ENCODE measurements at places on chromosomes 2 and 18.

DNA sequence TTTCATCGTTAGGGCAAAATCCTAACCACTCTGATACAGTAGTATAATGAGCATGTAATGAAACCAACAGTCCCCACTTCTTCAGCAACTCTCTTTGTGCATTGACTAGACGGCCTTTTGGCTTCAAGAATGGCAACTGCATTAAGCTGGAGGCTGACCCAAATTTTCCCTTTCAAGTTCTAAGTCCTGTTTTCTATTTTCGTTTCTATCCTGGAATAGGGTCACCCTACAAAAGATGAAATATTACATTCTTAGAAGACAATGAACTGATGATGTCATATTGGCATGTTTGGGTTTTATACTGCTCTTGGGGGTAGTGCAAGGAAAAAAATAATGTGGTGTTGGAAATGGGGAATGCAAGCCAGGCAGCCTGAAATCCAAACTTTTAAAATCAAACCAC, 254.4 kb downstream of the ETAA1 start:
- DNase-seq = no peak

GRCh38 chr18:39966275-39966674, 1988.8 kb upstream of the PIK3C3 start:
- no peak for DNase-seq

DNA sequence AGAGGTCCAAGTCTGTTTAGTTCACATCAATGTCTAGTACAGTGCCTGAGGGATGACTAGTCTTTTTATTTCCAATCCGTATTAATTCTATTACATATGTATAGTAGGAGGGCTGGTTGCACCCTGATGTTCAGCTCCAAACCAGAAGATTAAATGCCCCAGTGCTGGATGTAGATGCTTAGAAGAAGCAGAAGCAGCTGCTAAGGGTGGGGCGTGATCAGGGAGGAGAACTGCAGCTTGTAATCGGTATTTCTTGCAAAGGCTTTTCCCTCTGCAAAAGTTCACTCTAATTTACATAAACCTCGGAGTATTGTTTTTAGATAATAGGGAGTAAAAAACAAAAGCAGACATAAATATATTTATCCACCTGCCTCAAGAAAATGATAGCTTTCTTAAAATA, 145.3 kb upstream of the ITGA4 start:
- no peak for DNase-seq

GRCh38 chr2:8566155-8566670, 115.6 kb upstream of the ID2 start:
- DNase-seq = no peak

- DNase-seq = no peak
These were observed 12.4 kb upstream of the IL1R1 start for GRCh38 chr2:102129951-102130646.

DNA sequence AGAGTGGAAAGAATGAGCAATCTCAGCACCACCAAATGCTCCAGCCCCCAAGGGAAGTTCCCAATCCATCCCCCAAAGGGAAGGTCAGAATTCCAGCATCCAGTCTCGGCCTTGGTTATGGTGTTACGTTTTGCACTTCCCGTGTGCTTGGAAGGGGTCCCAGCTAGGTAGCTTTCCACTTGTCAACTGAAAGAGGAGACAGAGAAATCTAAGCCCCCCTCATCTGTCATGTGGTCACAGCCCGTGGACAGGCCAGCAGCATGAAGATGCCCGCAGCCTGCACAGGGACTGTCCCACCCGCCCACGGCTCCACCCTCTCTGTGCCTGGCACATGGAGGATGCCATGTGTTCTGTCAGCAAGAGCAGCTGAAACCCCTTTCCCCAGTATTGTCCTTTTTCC, 32.1 kb downstream of the RHOB start:
- no peak for DNase-seq

- DNase-seq = no peak
These were observed 32.6 kb upstream of the E2F6 start for GRCh38 chr2:11498543-11499034.

DNA sequence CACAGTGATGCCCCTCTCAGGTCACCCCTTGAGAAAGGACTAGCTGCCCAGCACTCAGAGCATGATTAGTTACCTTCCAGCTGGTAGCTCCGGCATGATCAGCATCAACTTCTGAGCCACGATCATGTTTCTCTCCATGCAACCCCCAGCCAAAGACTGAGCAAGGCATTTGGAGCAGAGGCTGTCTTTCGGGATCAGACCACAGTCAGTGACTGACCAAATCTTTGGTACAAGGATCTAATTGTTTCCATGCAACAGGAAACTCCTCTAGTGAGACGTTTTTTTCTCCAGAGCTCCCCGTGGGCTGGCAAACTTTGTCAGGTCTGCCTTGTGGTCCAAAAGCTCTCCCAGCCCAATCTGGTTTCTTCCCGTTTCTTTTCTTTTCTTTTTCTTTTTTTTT, 244.3 kb downstream of the METTL4 start:
- DNase-seq = no peak
